ENCODE measurements at places on chromosomes 6 and 20.

DNA sequence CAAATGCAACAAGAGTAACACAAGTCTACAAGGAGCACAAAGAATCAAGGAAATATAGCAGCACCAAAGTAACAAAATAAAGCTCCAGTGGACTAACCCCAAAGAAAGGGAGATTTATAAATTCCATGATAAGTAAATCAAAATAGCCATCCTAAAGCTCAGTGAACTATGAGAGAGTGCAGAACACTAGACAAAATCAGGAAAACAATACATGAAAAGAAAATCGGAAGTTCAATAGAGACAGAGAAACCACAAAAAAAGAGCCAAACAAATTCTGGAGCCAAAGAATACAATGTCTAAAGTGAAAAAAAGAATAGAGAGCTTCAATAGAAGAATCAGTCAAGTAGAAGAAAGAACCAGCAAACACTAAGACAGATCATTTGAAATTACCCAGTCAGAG is 247.3 kb upstream of the TENT5A start:
- no peak for DNase-seq

GRCh38 chr6:155434096-155434495 is 21.5 kb downstream of the NOX3 start:
- DNase-seq = no peak

GRCh38 chr20:38253571-38253970 is 7.0 kb downstream of the KIAA1755 start:
- no peak for DNase-seq

DNA sequence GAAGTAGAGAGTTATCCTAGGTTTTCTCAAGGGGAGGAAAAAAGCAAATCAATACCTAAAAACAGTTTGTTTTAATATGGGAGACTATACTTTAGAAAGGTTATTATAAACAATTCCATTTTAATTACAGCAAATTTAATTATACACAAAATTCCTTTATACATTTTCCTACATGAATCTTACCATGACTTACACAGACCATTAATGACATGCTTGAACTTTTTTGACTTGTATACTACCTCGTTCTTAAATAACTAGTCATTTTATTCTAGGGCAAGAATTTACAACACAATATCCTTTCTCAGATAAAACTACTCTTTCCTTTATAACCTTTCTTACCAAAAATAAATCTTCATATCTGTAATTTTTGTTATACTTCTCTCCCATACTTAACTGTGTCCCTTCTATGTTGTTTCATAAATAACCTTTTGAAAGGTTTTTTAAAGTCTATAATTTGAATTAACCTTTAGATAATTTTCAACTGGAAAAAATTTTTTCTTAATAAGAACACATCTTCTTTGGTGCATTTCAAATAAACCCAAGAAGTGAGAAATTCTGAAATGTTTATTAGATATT is 729.4 kb downstream of the TENT5A start:
- peak; percentile 18 for DNase-seq

DNA sequence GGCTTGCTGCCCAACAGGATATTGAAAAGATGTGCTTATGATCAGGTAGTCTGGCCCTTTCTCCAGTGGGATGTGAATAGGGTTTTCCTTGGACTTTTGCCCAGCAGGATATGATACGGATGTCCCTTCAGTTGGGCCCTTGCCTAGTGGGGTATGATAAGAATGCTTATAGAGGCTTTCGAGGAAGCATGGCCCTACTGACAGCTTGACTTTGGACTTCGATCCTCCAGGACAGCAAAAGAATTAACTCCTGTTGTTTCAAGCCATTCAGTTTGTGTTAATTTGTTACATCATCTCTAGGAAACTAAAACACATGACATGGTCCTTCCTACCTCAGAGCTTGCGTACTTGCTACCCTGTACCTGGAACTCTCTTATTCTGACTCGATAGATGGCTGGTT is 9.7 kb upstream of the ZNF334 start:
- DNase-seq = no peak

DNA sequence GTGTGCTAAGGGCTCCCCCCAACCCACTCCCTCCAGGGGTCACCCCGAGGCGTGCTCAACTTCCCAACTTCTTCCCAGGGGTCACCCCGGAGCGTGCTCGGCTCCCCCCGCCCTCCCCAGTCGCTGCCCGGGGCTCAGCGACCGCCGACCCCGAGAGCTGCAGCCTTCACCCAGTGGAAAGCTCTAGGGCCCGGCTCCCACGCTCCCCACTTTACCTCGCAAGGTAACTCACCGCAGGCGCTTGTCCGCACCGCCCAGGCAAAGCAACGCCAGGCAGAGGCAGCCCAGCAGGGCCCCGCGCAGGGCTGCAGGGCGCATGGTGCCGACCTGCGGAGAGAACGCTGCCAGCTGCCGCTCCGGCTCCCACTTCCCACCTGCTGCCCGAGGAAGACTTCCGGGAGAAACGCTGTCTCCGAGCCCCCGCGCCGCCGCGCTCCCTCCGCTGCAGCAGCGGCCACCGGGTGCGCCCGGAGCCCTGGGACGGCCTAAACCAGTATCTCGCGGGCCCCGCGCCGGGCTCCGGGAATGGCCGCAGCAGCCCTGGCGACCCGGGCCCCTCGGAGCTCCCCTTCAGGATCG is 396 bp downstream of the RNASET2 start:
- no peak for DNase-seq

GRCh38 chr6:157559201-157559756 is 178.3 kb downstream of the ZDHHC14 start:
- DNase-seq = no peak

DNA sequence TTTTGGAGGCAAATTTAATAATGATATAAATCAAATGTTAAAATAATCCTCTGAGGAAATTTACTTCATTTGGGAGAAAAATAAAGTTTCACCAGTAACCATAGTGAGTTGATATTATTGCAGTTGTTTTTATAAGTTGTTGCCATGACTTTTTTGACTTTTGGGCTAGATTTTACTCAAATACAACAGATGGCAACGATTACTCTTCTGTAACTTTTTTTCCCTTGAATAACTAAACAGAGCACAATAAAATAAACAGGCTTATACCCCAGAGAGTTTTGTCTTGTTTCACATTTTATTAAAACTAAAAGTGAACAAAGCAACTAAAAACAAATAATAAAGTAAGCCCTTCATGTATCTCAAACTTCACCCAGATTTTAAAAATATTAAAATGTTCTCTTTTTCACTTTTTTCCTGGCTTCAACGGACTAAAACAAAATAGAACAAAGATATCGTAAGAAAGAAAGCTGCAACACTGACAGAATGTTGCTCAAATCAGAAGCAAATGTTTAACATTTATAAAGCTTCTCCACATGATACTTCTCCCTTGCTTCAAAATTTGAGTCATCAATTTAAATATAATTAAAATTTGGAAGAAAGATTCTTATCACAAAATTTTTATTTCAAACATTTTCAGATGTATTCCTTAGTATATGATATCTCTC is 42.5 kb upstream of the BMP5 start:
- DNase-seq = peak; percentile 3

DNA sequence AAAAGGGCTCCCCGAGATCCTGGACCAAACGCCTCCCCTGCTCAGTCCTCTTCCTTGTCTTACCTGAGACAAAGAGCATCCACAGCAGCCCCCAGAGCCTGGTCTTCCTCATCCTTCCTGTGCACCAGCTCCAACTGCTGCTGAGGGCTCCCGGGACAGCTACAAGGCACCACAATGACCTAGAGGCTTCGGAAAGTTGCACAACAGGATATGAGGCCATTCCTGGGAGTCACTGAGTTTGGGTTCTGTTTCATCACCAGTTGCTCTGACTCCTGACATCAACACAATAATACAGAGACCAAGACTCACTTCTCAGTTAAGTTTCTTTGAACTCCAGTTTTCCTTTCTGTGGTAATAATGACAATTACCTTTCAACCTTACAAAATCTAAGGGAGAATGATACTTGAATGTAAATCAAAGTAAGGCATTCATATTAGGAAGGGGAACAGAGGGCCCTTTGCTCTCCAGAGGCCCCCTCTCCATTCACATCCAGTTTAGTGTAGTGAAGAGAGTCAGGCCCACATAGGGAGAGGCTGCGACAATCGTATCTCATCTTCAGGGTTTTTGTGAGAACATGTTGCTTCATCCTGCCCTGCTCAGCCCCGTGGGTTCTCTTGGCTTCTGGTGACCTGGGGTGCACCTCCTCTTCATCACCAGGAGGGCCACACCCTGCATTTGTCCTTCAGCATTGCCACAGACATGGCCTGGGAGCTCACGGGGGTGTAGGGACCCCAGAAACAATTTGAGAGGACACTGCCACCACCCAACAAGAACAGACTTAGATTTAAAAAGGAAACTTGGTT is at the start of gene TREM1:
TSS of gene TREM1 (minus strand) at position 139 of the 803 bp plus-strand sequence. CDS start at position 112, 27 bp downstream.
- peak; percentile 63 for DNase-seq

GRCh38 chr6:53195048-53195447 is 46.4 kb upstream of the GCM1 start:
- DNase-seq = no peak

GRCh38 chr20:63745424-63745805 is 5.8 kb downstream of the SLC2A4RG start:
- DNase-seq = no peak

DNA sequence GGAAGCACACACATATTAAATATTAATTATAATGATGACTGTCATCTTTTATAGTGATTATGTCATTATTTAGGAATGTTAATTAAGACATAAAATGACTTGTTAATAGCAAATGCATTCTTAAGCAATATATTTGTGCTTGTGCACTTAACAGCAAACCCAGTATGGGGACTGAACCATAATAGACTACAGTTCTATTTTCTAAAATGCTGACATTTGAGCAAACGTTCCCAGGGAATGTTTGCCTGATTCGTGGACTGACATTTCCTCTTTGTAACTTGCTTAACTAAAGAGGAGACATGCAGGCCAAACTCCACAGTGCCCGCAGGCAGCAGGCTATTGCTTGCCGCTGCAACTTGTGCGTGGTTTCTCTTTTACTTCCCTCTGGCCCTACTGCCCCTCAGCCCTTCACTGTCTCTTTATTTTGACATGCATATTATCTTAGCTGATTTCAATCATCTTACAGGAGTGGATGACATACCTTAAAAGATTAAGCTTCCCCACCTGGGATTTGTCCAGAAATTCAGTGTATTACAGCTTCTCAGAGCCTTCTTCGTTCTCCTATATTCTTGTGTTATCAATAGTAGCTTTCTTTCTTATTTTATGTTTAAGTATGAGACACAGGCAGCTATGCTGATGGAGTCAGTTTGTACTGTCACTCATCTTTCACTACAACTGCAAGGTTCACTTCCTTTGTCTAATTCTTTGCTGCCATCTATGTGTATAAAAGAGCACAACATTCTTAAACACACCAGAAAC is 141.5 kb downstream of the GMDS start:
- DNase-seq = peak; percentile 48

DNA sequence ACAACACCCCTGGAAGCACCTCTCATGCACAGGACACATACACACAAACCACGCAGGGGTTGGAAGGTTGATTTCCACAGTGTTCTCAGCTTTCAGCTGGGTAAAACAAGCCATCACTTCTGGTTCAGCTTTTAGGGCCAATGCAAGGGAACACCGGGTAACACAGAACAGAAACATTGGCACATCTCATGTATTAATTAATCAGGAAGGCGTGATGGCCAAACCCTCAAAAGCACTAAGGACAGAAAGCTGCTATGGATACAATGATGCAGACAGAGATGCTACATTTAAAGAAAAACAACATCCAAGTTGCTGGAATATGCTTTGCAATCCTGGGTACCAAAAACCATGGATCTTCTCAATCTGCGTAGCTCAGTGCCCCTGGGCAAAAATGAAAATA is 104.3 kb upstream of the BEND6 start:
- DNase-seq = no peak

DNA sequence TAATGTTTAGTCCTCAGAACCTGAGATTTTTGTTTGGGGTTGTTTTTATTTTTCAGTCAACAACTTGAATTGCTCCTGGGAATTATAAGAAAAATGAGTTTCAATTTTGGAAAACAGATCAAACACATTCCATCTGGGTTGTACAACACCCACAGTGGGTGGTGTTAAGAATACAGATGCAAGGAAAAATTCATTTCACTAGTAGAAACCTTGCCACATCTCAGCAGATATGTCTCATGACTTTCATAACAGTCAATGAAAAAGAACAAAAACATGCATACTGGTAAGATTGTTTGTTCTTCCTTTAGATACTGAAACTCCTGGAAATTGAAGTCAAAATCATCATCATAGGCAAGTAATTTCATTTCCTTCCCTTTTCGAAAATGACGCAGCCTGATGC is 78.9 kb downstream of the MOXD1 start:
- no peak for DNase-seq

DNA sequence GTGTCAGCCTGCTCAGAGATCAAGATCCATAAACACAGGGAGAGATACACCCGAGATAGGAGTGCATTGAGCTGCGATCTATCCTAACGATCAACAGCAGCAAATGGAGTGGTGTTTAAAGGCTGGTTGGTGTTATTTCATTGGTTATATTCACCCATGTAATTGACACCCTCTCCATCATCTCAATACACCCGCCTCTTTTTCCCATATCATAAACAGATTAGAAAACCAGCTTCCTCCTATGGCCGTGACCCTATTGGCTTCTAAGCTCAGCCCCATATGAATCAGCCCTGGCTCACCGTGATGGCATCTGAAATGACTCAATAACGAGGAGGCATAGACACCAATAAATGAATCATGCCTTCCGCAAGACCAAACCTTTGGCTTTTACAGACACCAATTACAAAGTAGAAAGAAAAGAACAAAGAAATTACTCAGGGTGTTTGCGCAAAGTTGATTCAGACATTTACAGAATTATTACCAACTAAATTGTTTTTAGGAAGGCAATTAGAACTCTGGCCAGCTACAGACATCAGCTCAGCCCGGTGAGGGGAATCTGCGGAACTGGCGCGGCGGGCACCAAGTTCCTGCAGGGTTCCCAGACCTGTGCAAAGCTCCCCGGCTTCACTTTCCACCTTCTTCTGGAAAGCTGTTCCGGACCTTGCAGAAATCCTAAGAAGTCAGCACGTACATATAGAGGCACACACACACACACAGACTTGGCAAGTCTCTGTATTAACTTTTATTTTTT is 11.5 kb downstream of the PMEPA1 start:
- peak; percentile 99 for DNase-seq

GRCh38 chr6:99605074-99605734 is 1.4 kb upstream of the PRDM13 start:
- DNase-seq = no peak

DNA sequence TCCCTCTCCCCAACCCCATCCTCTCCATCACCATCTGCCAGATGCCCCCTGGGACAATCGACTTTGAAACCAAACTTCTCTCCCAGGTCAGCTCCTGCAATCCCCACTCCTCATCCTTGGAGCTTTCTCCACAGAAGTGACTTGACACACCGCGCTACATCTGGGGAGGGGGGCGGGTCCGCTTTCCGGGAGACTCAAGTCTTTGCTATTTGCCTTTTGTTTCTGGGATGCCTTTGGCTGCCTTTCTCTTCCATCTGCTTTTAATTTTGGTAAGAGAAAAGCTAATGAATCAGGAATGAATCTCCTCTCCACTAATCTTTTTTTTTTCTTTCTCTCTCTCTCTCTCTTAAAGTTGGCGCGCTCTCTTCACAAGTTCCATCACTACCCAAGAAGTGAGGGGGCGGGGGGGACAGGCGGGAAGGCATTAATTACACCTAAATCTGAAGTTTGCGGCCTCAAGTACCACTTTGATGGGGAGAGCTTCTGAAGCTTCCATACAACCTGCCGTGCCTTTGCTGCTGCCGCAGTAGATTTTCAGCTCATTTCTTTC is 664 bp upstream of the TPBG start:
- peak; percentile 98 for DNase-seq

- DNase-seq = peak; percentile 17
Observed at GRCh38 chr6:118660218-118660569, 8.8 kb upstream of the CEP85L start.
